ENCODE measurements at places on chromosomes 12 and 14. TPM values are rescaled to one million over a fixed set of nuclear protein-coding genes. Genes with fewer than 3 reads are reported as not detected.

DNA sequence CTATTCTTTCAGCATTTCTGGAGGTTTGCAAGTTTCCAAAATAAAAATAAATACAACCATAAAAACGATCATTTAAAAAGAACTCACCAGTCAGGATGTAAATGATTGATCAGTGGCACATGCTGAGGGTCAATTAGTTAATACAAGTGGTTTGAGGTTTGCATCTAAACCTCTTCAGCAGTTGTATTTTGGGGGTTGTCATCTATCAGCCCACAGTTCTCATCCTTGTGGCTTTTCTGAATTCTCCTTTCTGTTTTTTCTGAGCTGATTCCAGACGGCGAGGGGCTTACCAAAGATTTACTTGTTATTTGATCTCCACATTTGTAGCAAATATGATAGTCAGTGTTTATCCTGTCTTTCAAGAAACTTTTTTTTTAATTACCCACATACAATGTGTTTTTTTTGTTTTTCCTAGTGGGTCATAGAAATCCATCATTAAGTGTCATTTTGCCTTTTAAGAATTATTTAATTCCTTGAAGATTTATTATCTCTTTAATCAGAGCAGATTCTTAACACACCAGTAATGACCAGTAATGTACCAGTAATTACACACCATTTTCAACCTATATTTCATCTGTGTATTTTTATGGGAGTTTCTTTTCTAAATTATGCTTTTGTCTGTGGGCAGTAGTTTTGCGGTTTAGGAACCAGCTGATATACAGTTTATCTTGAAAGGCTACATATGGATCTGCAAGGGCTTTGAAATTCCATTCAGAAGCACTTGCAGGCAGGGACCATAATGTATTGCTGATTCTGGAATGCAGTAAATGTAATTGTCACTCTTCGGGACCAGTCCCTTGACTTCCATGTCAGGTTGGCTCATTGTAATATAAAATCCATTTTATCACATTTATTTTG, 56.3 kb upstream of the DAAM1 start:
- no peak for DNase-seq

The IRAK4 gene
- polyA plus RNA-seq, result 13.3 TPM

GRCh38 chr12:124993626-124994436, at the start of gene BRI3BP:
BRI3BP (plus strand) TSS chr12:124993645; CDS start chr12:124993791, 146 bp downstream.
- DNase-seq, result no peak

- no peak for DNase-seq
Observed at GRCh38 chr12:27534060-27534764, 10.2 kb downstream of the PPFIBP1 start.

DNA sequence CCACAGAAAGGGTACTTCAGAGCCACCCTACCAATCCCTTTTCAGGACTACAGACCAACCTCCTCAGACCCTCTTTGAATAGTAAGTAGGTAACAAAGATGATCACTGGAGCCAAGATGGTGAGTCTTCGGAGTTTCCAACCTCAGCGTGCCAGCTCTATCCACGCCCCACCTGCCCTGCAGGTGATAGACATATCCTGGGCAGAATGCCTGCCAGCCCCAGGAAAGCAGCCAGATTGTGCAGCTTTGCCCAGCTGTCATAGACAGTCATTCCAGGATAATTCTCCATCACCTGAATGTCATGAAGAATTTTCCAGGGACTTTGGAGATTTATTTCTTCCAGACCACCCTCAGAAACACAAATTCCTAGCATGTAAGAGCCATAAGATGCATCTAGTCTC, 434.4 kb downstream of the RGS6 start:
- DNase-seq, result no peak
